ENCODE measurements at places on chromosomes 11 and 22.

GRCh38 chr11:75474878-75475766 lies 42.1 kb upstream of the KLHL35 start:
- no peak for DNase-seq

DNA sequence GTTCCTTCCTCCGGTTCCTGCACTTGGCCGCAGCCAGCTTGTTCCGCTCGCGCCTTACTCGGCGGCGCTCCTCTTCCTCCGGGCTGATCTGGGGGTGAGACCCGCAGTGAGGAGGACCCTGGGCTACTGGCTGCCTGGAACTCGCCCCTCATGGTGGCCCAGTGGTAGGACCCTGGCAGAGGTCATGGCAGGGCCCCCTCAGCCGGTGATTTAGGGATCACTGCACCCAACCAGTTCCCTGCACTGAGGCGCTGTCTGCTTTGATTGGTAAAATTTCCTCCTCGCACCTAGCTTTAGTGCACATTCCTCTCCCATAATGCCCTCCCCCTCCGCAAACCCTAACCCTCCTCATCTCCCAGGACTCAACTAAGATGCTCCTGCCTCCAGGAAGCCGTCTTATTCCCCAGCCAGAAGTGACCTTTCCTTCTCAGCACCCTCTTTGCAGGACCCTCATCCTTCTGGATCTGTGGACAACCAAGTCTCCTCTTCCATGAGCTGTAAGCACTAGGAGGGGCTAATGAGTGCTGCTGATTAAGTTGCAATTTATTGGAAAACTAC lies 3.6 kb downstream of the CCDC85B start:
- DNase-seq = no peak

DNA sequence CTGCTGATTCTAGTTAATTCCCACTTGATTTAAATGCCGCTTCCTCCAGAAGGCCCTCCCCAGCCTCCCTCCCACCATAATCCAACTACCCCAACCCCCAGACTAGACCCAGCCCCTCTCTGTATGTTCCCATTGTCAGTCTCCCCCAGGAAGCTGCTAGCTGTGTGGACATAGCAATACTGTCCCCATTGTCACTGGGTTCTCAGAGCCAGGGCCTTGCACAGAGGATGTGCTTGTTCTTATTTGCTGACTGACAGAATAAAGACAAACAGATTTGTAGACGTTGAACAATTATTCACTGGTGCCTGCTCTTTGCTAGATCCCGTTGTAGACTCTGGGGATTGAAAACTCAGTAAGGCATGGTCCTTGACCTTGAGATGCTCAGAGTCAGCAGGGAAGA lies 45.7 kb upstream of the NAV2 start:
- DNase-seq = peak; percentile 32

- no peak for DNase-seq
These were observed 114.0 kb downstream of the SIK3 start for GRCh38 chr11:116984186-116984585.

DNA sequence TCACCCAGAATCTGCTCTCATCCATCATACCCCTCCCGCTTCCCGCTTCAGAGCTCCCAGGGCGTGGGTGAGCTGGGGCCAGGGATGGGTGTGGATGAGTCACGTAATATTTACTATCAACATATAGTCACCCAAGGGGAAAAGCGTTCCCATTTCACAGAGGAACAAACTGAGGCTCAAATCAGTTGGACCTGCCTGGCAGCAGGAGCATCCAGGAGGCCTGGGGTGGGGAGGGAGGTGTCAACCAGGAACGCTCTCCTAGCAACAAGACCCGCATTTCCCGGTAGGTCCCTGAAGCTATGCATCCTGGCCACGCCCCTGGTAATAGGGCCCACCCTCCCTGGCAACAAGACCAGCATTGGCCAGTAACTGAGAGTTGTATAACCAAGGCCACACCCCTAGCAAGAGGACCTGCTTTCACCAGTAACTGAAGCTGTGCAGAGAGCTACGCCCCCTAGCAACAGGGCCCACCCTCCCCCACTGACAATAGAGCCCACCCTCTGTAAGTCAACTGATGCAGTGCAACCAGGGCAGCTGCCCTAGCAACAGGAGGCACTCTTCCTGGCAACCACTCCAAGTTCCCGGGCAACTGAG lies 32.7 kb upstream of the TXNRD2 start:
- peak; percentile 21 for DNase-seq

DNA sequence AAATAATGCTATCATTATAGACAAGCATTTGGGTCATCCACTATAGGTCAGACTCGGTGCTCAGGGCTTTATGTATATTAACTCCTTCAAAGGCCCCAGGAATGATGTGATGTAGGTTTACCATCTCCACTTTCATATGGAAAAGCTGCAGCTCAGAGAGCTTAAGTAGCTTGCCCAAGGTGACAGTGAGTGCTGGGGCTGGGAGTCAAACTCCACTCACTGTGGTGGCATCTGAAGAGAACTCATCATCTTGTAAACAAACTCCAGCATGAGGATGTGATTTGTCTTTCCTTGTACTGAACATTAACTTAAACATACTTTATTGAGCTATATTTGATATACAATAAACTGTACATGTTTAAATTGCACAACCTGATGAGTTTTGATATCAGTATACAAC lies 25.4 kb downstream of the TENM4 start:
- no peak for DNase-seq

- DNase-seq = no peak
These were observed 131.6 kb upstream of the HSD17B12 start for GRCh38 chr11:43548916-43549315.

- no peak for DNase-seq
These were observed 24.0 kb downstream of the TCP11L1 start for GRCh38 chr11:33063326-33063881.

DNA sequence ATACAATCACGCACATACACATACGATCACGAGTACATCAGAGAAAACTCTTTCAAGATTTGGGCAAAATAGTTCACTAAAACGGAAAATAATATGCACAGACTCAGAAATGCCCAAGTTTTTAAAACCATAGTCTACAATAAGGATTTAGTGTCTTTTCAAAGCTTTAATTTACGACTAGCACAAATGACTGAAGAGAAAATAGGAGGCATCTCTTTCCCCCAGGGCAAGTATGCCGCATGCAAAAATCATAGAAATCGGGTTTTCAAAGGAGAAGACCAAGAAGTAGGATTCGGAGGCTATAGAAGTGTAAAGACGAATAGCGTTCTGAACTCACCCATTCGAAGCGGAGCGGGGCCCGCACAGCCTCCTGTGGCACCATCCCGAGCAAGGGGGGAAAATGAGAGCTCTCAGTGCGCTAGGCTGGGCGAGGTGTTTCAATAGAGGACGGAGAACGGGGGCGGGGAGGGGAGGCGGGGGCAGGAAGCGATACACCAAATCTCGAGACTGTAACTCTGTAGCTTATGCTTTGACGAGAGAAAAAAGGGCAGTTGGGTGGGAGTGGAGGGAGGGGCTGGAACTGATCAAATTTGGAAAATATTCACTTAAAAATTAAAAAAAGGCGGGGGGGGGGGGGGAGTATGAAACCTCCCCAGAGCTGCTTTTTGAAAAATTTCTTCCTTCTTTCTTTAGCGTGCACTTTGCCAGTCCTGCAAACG lies 15.8 kb downstream of the BLID start:
- peak; percentile 87 for DNase-seq

DNA sequence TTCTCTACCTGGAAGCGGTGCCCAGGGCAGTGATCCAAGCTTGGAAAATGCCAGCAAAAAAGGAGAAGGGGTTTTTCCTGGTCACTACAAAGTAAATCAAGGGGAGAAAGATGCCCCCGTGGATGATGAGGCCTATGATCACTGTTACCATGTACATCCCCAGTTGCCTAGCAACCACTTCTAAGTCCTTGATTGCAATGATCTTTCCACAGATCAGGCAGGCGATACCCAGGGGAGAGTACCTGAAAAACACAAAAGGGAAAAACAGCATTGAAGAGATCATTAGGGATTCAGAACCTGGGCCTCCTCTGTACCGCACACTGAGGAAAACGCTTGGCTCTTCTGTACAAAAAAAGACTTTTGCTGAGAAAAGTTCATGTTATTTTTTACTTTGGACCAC lies 127.1 kb downstream of the SLC1A2 start:
- DNase-seq = no peak

- peak; percentile 37 for DNase-seq
These were observed 902 bp downstream of the RASGRP2 start for GRCh38 chr11:64742889-64743590.

GRCh38 chr22:47374273-47374771 lies 611.9 kb downstream of the TBC1D22A start:
- DNase-seq = no peak

DNA sequence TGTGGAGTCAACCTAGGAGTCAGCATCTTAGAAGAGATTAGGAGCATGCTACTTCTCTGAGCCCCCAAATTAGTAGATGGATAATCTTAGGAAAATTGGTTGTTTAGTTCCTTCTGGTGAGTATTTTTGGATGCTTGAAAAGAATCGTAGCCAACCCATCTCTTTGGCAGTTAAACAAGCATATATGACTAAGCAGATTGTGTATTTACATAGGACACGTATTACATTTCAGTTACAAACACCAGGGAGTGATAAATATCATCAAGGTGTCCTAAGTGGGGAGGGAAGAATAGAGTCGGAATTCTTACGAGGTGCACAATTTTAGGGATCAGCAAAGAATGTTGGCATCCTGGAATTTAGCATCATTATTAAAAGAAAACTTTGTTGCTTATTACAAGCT lies 13.5 kb downstream of the PLET1 start:
- no peak for DNase-seq

DNA sequence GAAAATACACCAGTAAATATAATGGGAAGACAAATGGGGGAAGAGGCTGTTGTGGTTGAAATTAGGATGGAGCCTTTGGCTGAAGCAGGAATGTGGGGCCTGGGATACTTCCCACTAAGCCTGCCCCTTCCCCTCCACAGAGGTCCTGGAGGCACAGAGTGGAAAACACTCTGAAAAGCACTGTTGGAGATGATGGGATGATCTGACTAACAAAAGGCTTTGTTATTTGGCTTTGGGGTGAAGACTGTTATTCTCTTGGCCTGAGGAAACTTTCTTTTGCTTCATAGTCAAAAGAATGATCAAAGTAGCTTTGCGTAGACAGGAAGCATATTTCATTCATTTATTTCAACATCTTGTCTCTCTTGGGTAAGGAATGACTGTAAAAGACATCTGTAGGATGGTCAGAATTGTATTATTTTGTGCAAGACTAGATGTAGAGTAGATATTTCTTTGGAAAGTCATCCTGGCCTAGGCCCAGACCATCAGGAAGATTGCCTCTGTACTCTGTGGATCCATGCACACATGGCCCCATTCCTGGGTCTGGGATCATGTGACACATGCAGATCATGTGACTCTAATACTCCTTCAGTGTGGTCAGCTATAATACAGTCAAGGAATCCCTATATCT lies 111.4 kb downstream of the SPON1 start:
- DNase-seq = no peak

- DNase-seq = no peak
These were observed 3.4 kb upstream of the OR4C6 start for GRCh38 chr11:55658608-55659007.

- no peak for DNase-seq
These were observed 14.7 kb upstream of the PTS start for GRCh38 chr11:112211536-112211935.

DNA sequence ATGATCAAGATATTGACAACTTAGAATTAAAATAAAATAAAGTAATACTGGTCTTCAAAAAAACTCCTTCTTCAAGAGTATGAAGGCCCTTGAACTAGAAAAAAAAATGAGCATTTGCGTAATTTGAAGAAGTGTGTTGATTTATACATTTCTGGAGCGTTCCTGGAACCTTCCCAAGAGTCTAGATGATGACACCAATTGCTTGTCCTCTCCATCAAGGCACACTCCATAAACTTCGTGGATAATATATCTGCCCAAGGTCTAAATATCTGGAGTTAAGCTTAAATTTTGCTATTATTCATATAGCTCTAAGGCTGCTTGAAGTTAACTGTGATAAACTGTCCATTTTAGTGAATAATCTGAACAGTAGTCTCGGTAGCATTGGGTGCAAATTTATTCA lies 361.3 kb upstream of the CNTN5 start:
- no peak for DNase-seq

DNA sequence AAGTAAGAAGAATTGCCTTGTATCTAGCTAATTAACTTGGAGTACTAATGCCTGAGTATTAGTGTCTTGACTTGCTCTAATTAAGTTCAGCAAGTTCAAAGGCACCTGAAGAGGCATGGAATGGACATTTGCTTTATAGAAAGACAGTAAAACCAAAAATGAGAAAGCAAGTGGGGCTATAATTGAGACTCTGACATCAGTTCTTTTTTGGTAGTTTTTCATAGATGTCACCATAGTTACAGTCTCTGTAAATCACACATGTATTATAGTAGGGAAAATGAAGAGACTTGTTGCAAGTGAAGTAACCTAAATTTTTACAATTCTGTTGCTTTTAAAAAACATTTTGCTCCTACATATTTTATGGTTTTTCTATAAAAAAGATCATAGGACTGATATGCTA lies 178.0 kb downstream of the HIPK3 start:
- no peak for DNase-seq

DNA sequence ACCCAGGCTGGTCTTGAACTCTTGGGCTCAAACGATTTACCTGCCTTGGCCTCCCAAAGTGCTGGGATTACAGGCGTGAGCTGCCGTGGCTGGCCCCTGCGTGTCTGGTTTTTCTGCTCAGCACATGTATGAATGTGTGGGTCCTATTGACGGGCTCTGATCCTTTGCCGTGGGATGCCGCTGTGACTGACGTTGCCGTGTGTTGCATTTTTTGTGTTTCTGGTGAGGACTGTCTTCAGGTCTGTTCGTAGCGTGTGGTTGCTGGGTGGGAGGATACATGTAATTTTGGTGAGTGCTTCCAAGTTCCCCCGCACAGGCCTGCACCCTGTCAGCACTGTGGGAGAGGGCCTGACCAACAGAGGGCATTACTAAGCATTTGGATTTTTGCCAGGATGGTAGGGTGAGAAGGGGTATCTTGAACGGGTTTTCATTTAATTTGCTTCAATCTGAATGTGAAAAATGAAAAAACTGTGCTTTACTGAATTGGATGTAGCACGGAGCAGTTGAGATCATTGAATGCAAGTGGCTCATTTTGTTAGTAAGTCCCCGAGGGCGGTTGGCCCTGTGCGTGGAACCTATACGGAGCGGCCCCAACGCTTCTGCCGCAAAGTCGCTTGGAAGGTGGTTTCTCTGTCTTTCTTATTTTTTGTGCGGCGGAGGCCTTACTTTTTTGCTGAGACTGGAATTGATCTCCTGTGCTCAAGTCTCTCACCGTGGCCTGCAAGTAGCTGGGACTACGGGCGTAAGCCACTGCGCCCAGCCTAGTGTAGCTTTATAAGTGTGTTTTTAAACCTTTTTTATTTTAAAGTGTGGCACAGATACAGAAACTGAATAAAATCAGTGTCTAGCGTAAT lies 8.2 kb downstream of the ZBED4 start:
- no peak for DNase-seq

- no peak for DNase-seq
These were observed 20.6 kb downstream of the MUC5AC start for GRCh38 chr11:1178201-1178885.

- peak; percentile 63 for DNase-seq
These were observed 33.4 kb upstream of the GLYATL1 start for GRCh38 chr11:58905721-58906547.

DNA sequence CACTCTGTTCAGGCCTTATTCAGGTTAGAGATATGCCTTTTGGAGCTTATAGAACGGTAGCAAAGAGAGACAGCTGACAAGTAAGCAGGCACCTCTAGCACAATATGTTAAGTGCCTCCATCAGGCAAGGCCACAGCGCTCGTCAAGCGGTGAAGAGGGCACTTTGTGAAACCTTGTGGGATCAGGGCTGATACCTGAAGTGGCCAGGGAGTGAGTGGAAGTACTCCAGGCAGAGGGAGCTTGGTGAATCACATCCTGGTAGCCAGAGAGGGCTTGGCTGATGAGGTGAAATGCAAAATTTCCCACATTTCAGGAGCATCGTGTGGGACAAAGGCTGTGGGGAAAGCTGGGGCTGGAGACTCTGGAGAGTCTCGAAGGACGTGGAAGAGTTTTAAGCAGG lies 87.4 kb downstream of the PKNOX2 start:
- DNase-seq = no peak
